ENCODE measurements at places on chromosomes 3 and 15.

GRCh38 chr3:80769683-80770082, 991.8 kb downstream of the GBE1 start:
- DNase-seq: no peak

GRCh38 chr3:141796889-141797781, 33.9 kb downstream of the GRK7 start:
- DNase-seq: no peak

DNA sequence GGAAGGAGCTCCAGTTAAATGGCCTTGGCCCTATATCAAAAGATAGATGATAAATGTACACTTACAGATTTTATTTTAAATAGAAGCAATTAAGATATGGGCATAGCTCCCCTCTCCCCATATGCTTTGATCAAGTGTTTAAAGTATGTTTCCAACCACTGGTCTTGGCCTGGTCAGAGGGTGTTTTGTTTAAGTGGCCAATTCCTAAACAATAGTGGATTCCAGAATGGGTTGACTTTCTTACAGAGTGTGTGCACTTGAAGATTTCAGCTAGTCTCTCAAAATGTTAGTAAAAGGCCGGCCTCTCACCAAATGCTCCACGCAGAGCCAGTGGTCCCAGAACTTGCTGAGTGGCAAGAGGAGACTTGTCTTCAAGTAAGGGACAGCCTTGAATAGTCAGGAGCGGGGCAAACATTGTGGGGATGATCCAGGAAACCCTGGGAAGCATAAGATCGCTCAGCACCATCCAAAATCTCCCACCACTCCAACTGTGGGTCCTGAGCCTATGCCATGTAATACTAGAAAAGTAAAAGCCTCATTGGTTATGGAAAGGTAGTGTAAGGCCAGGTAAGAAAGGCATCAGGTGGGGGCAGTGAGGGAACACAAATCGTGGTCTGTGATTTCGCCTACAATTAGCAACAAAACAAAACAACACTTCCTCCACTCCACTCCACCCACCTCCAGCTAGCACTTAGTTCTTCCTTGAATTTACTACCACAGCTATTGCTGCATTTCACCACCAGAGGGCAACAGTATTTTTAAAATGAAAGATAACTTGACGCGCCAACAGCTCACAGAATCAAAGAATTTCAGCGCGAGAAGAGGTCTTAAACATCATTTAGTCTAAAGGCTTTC, 4.8 kb downstream of the RARRES1 start:
- DNase-seq: no peak

DNA sequence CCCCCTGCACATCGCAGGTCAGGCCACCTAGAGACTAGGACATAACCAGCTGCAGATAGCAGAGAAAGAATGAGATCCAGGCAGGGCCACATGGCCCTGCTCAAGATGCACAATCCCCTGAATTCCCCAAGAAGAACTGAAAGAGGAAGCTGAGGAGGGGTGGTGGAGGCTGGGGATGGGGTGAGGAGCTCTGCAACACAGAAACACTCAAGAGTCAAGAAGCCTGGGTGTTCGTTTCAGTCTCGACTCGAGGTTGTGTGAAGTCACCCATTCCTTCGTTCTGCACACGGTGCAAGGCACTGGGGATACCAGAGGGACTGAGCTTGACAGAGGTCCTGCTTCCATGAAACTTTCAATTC, 62.0 kb downstream of the TLE3 start:
- no peak for DNase-seq

DNA sequence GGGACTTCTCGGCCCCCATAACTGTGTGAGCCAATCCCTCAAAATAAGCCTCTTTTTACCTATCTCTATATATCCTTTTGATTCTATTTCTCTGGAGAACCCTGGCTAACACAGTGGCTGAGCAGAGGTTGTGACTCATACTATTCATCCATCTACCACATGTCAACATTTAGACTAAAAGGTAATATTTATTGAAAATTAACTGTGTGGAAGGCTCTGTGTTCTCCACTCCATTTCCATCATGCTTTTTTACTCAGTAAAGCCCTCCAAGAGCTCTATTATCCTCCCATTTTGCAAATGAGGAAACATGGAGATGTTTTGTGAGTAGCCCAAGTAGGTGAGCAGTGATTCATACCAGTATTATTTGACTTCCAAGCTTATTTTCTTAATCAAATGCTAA, 217.9 kb upstream of the DCBLD2 start:
- no peak for DNase-seq

DNA sequence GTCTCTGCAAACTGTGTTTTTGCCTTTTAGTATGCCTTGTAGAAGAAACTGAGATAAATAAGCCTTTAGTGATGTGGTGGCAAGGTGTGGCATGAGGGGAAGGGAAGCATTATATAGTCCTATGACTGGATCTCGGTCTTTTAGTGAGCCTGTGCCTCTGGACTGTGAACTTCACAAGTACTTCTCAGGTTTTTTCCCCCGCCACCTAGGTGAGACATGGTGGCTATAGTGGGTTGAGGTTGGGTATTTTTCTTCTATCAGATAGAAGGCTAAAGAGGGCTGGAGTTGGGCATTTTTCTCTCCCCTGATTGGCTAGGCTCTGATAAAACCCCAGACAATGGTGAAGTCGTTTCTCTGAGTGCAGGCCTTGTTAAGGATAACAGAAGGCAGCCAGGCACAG, 38.7 kb upstream of the ZFAND6 start:
- no peak for DNase-seq

GRCh38 chr3:122497425-122497824, 17.3 kb downstream of the KPNA1 start:
- DNase-seq: no peak

Data from activated CD8-positive, alpha-beta memory T cell treated with anti-CD3 and anti-CD28 coated beads for 1 hour (primary cell).